MCF 10A (cell line): ENCODE measurements at places on chromosomes 2 and 18. TPM values are rescaled to one million over a fixed set of nuclear protein-coding genes. Genes with fewer than 3 reads are reported as not detected.
A peak's percentile ranks its signal among the peaks of the same experiment; 100 is the strongest.

- peaks cover 42% of the 10 kb centered on the region for H3K36me3 ChIP-seq
- no peaks in the 10 kb centered on the region for H3K27me3 ChIP-seq
- peak; percentile 10 for DNase-seq
- peak overlapping the region; percentile 66 for H3K27ac ChIP-seq
- no peak overlapping the region for H3K4me3 ChIP-seq
Observed at GRCh38 chr2:142937347-142937746, 59.9 kb downstream of the KYNU start.

DNA sequence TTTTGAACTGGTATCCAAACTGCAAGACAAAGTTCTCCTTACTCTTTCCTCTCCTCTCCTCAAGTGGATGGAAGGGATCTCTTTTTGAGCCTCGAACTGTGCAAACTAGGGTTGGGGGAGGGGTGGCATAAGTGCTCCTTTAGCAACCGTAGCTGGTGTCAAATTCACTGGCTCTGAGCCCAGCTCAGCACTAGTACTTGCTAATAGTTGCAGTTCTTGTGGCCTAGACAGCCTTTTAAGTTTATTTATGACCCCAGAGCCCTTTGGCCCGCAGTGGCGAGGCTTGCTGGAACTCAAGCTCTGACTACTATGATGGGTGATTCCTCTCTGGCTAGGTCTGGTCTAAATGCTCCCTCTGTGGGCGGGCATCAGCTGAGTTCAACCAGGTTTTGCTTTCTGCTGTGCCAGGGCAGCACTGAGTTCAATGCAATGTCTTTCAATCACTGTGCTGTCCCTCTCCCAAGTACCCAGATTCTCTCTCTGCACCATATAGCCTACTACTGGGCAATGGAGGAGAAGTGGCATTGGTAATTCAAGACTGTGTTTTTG, 528.4 kb upstream of the SYT4 start:
- peaks cover 12% of the 10 kb centered on the region for H3K27me3 ChIP-seq
- H3K27ac ChIP-seq = no peak overlapping the region
- DNase-seq = peak; percentile 68
- H3K4me1 ChIP-seq = no peaks in the 10 kb centered on the region
- no peak overlapping the region for H3K4me3 ChIP-seq

DNA sequence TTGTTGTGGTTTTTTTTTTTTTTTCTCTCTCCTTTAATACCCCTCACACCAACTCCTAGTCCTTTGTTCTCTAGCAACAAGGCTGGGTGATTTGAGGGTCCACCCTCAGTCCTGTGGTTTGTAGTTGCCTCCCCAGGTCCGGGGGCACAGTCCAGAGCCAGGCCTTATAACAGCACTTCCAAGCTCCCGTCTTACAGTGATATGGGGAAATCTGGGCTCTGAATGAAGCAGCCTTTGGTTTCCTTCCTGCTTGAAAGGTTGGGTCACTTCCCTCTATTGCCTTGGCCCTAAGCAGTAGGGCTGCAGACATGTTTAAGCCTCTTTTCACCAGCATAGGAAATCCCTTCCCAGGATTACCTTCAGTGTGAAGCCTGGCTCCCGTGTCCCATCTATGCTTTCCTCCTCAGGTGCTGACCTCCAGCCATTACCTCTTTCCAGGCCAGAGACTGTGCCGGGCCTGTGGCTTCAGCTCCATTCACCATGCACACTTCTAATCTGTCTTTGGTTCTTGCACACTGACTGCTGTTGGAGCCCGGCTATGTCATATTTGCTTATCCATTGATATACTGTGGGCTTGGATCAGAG, 21.2 kb upstream of the NTSR2 start:
- peaks cover 10% of the 10 kb centered on the region for H3K4me1 ChIP-seq
- H3K36me3 ChIP-seq = no peaks in the 10 kb centered on the region
- no peak overlapping the region for H3K27ac ChIP-seq
- H3K4me3 ChIP-seq = no peak overlapping the region
- DNase-seq = no peak

DNA sequence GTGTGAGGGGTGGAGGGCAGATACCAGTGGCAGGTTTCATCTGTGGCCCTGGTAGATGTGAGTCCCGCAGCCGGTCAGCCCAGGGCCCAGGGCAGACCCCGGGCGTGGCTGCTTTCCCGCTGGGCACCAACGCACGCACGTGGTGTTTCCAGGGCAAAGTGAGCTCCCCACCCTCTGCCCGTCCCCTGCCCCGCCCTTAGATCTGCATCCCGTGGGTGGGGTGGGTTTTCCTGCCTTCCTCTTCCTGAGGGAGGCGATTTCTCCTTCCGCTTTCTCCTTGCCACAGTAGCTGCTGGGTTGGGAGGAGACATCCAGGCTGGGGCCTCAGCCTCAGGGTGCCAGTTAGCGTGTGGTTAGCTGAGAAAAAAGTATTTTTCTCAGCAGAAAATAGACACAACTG, 49.6 kb downstream of the ODC1 start:
- no peak overlapping the region for H3K27ac ChIP-seq
- H3K4me3 ChIP-seq = no peak overlapping the region
- H3K27me3 ChIP-seq = no peaks in the 10 kb centered on the region
- H3K36me3 ChIP-seq = peaks cover 57% of the 10 kb centered on the region
- no peak for DNase-seq

GRCh38 chr2:218815244-218815637, 16.4 kb downstream of the PRKAG3 start:
- H3K27me3 ChIP-seq = peaks cover 19% of the 10 kb centered on the region
- DNase-seq = no peak
- no peak overlapping the region for H3K4me3 ChIP-seq
- H3K27ac ChIP-seq = no peak overlapping the region
- H3K36me3 ChIP-seq = no peaks in the 10 kb centered on the region

- DNase-seq = peak; percentile 85
- peak overlapping the region; percentile 93 for H3K27ac ChIP-seq
- H3K36me3 ChIP-seq = peaks cover 29% of the 10 kb centered on the region
- no peaks in the 10 kb centered on the region for H3K27me3 ChIP-seq
- peaks cover 13% of the 10 kb centered on the region for H3K4me1 ChIP-seq
Observed at GRCh38 chr2:195658541-195658890, 1.5 kb downstream of the SLC39A10 start.

DNA sequence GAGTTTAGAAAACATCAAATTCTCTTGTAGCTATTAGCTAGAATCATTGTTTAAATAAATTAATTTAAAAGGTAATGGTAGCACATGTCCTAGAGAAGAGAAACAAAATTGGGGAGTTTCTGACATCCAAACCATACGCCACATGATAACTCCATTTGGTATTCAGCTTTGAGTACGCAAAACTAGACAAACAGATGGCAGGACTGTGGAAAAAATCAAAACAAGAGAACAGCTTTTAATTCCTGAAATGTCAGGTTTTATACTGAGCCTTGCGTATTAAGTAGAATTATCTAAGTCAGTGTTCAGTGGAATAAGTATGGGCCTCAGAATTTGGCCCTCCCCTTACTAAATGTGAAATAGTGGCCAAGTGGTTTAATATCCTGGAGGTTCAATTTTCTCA, 82.4 kb upstream of the PDE1A start:
- no peak for DNase-seq
- H3K27me3 ChIP-seq = no peaks in the 10 kb centered on the region
- H3K27ac ChIP-seq = no peak overlapping the region
- no peaks in the 10 kb centered on the region for H3K36me3 ChIP-seq
- no peaks in the 10 kb centered on the region for H3K4me1 ChIP-seq

GRCh38 chr18:59437851-59438569, 78.9 kb upstream of the LMAN1 start:
- no peak for DNase-seq
- peaks cover 5% of the 10 kb centered on the region for H3K4me1 ChIP-seq
- no peak overlapping the region for H3K4me3 ChIP-seq

Gene SPEG
- 23.3 and 25.7 TPM in 2 replicates for total RNA-seq

DNA sequence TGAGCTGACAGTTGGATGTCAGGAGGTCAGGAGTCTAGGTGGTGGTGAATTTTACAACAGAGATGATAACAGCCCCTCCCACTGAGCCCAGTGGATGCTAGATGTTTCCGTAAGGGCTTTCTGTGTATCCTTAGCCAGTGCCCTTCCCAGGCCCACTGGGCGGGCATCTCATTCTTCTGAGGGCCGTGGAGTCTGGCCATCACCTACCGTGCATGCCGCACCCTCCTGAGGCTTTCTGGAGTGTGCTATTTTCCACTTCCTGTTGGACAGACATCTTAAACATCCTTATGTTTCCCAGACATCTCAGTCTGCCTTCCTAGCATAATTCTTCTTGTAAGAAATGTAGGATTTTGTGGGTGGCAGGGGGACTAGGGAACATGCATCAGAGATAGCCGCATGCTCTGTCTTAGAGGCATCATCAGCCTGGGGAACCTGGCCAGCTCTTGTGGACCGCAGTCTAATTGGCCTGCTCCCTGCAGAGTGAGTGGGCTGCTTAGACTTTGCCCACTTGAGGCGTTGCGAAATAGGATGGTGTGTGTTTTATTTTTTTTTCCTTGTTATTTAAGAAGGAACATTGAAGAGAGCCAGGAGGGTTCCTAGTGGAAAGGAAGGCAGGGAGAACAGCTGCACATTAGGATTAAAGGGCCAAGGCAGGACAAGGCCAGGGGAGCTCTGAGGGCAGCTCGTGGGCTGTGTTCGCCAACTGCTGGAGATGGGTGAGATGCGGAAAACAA, 135.8 kb downstream of the SH3RF3 start:
- no peaks in the 10 kb centered on the region for H3K27me3 ChIP-seq
- peaks cover 9% of the 10 kb centered on the region for H3K36me3 ChIP-seq
- H3K4me3 ChIP-seq = no peak overlapping the region

DNA sequence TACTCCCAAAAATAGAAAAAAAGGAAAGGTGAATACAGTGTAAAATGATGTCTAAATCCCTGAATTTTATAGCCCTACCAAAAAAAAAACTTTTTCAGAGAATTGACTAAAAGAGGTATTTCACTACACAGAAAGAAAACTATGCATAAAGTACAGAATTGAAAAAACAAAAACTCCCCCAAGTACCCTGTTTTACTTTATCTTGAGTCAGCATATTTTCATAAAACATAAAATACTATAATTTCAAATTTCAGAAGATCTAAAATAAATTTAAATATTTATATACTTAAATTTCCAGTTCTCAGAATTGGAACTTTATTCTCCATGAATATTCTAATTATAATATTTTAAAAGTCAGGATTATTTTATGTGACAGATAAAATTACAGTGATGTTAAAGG, 10.1 kb downstream of the NCKAP1 start:
- no peak for DNase-seq
- H3K4me1 ChIP-seq = peaks cover 48% of the 10 kb centered on the region
- no peaks in the 10 kb centered on the region for H3K27me3 ChIP-seq
- no peaks in the 10 kb centered on the region for H3K36me3 ChIP-seq

- H3K36me3 ChIP-seq = no peaks in the 10 kb centered on the region
- DNase-seq = no peak
- H3K4me1 ChIP-seq = peaks cover 4% of the 10 kb centered on the region
- H3K4me3 ChIP-seq = peak overlapping the region; percentile 56
Observed at GRCh38 chr2:218010984-218011652, 8.3 kb upstream of the TNS1 start.

DNA sequence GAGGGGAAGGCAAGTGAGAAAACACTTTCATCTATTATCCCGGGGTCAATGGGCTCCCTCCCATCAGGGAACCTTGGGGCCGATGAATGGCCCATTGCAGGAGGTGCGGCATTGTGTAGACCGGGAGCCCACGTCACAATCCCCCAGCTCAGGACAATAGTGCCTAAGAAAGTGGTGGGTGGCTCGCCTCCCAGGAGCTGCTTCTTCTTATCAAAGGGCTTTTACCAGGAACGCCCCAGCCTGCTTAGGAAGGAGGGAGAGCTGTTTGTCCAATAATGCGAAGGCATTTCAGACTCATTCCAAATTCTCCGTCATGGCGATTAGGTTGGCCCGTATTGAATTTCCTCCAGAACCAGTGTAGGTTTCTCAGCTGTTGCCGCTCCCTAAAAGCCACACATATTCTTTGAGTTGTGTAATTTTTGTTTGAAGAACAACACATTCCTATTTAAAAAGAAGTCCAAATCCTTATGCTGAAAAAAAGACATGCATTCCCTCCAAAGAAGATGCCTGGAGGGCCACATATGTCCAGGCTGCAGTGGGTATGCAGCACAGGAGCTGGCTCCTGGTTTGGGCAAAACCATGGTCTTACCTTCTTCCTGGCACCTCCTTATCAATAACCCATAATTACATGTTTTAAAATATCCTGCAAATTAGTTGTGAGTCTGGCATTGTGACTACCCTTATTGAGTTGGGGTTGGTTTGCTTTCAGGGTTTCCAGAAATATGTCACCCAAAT, 264.7 kb downstream of the MYCN start:
- no peaks in the 10 kb centered on the region for H3K4me1 ChIP-seq
- no peak overlapping the region for H3K27ac ChIP-seq
- no peak for DNase-seq

Gene SULT6B1
- total RNA-seq = not detected in 2 replicates

DNA sequence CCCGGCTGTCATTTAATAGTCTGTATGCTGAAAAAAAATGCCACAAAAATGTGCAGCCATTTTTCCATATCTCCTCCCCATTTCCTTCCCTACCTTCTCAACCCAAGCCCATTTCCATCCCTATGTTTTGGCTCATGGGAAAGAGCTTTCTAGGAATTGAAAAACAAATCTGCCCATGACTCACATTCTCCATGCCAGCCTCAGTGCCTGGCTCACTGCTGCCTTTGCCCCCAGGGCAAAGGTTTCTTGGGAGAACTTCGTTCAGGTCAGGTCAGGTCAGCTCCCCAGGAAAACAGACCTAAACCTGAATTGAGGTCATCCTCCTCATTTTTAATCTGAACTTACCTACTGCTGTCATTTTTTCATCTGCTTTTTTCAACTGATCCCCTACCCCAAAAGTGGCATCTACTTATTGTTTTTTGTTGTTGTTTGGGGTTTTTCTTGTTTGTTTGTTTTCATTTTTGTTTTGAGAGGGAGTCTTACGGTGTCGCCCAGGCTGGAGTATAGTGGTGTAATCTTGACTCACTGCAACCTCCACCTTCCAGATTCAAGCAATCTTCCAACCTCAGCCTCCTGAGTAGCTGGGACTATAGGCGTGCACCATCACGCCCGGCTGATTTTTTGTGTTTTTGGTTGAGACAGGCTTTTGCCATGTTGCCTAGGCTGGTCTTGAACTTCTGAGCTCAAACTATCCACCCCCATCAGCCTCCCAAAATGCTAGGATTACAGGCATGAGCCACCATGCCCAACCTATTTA, 66.7 kb downstream of the FECH start:
- no peak overlapping the region for H3K27ac ChIP-seq
- peaks cover 11% of the 10 kb centered on the region for H3K27me3 ChIP-seq
- no peak overlapping the region for H3K4me3 ChIP-seq
- peak; percentile 79 for DNase-seq

Gene LYPD1
- not detected in 2 replicates for total RNA-seq

GRCh38 chr2:130808482-130809268, 28.0 kb upstream of the ARHGEF4 start:
- H3K4me1 ChIP-seq = peaks cover 39% of the 10 kb centered on the region
- H3K4me3 ChIP-seq = peak overlapping the region; percentile 66
- peak overlapping the region; percentile 96 for H3K27ac ChIP-seq
- H3K36me3 ChIP-seq = no peaks in the 10 kb centered on the region
